ENCODE measurements at places on chromosomes 7 and 10. TPM values are rescaled to one million over a fixed set of nuclear protein-coding genes. Genes with fewer than 3 reads are reported as not detected.

MSMB gene
- not detected for polyA plus RNA-seq

DNA sequence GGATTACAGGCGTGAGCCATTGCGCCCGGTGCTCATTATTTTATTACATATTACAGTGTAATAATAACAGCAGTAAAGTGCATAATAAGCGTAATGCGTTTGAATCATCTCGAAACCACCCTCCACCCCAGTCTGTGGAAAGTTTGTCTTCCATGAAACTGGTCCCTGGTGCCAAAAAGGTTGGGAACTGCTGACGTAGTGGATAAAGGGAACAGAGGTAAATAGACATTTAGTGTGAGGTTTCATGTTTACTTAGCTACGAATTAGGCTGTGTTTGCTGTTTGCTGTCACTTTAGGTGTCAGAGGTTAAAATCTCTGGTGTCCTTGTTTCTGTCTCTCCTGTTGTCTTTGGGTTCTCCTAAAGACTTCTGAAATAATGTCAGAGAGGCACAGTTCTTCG, 60.3 kb upstream of the SLC39A12 start:
- no peak for DNase-seq

DNA sequence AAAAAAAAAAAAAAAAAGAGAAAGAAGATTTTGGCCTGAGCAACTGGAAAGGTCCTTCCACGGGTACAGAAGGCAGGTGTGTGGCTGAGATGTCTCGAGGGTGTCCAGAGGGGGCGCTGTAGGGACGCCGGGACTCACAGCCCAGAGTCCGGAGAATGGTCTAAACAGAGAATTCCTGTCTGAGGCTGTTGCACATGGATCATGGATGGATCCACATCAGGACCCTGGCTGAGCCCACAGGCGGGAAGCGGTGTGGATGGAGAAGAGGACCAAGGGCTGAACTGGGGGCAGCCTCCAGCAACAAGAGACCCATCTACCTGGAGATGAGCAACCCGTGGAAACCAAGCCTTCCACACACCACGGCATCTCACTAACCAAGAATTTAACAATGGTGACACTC, 55.0 kb downstream of the PKD1L1 start:
- no peak for DNase-seq

DNA sequence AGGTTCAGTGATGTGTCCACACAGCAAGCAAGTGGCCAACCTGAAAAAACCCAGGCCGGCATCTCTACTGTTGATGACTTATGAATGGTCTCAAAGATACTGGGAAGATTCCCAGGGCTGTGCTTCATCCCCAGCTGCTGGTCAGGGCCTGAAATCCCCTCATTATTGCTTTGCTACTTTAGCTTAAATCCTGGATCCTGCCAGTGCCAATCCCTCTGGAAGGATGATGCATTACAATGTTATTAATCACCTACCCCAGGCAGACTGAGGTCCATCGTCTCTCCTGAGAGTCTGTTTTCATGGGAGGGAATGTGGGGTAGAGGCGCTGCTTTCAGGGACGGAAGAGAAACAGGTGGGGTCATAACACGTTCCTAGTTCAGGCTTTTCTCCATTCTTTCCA, 371.6 kb downstream of the RPS24 start:
- DNase-seq: no peak

- no peak for DNase-seq
These were observed 44.1 kb upstream of the SLC39A12 start for GRCh38 chr10:17907641-17908040.

RARRES2 gene
- polyA plus RNA-seq: 7.0 TPM

DNA sequence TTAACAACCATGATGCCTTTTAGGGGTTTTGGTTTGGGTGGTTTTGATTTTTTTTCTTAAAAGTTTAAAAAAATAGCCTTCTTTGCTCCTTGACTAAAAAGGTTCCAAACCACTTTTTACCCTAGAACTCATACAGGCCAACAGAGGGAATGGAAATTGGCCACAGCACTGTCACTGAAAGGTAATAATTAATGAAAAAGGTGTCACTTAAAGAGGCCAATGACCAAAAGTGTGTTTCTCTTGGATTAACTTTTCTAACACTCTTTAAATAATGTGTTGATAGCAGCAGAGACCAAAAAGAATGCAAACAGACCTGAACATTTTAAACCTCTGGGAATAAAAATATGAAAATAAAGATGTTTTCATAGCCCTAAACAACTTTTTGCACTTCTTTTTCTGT, 221.1 kb upstream of the TCF7L2 start:
- no peak for DNase-seq

NPC1L1 gene
- polyA plus RNA-seq: 0.42 TPM

ERCC6 gene
- polyA plus RNA-seq: 9.5 TPM

ATOH7 gene
- not detected for polyA plus RNA-seq

DNA sequence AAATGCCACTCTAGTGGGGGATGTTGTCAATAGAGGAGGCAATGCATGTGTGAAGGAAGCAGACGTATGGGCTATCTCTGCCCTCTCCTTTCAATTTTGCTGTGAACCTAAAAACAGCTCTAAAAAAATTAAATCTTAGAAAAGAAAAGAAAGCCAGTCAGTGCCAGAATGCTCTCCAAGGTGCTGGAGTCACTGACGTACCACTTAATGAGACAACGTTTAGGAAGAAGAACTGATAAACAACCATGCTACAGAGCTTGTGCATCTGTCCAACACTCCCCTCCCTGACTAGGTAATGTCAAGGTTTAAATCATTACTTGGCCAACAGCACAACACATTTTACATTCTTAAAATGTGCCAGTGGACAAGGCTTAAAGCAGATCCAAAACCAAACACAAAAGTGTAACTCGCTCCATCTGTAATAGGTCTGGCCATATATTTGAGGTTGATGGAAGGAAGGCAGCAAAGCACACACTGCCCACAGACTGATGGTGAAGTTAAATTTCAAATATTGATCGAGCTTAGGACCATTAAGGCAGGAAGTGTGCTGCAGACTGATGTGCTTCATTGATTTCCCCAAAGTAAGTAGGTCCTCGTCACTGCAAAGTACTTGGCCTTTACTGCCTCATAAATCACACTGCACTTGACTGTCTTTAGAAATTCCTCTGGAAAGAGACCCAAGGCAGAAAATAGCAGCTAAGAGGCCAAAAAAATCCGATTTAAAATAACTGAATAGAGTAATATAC, 15.5 kb downstream of the ARMH3 start:
- DNase-seq: no peak

GRCh38 chr10:100625816-100626215, 90.1 kb downstream of the HIF1AN start:
- DNase-seq: no peak

SUFU gene
- polyA plus RNA-seq: 11.0 TPM

GHITM gene
- polyA plus RNA-seq: 227 TPM

DNA sequence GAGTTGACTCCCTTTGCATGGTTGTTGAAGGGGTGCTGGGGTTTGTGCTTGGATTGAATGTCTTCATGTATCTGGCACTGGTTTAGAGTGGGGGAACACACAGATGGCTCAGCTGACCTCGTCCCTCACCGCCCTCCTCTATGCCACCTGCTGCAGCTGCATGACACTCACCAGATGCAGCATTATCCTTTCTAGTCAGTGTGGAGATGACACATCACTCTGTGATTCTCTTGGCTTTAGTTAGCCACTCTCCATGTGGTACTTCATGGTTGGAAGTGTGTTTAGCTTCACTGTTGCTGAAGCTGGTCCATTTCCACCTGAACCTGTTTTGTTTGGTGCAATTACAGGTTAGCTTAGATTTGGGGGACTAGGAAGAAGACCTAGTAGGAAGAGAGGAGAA, 56.3 kb upstream of the BMPER start:
- DNase-seq: no peak

RHBDD2 gene
- polyA plus RNA-seq: 34.9 TPM

DNA sequence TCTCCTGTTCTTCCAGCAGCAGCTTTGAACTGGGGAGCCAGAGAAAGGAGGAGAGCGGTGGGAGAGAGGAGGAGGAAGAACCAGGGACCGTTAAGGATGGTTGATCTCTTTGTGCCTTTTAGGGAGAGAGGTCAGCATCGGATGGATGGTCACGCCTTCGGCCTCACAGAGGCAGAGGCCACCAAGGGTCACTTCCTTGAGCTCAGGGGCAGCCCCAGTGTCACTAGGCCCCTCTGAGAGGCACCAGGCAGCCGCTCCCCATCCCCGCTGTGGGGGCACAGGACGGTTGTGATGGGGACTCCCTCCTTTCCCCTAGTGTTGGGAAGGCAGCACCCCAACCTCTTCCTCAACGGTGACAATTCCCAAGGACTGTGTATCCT, 121.4 kb downstream of the DNAJB6 start:
- DNase-seq: no peak

DNA sequence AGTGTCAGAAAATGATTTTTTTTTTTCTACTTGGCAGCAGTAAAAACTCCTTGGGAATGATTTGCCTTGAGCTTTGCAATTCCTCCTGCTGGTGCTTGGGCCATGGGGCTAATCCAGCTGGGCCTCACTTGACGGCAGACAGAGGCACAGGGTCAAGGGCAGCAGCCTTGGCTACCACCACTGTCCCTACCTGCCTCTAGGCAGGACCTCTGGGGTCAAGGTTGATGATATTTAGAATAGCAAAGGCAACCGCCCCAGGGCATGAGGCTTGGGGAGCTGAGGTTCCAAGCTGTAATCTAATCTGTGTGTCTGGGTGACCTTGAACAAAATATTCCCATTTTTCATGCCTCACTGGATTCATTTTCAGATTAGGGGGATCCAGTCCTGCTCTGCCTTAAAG, 327.4 kb downstream of the PLXNA4 start:
- DNase-seq: no peak

DNA sequence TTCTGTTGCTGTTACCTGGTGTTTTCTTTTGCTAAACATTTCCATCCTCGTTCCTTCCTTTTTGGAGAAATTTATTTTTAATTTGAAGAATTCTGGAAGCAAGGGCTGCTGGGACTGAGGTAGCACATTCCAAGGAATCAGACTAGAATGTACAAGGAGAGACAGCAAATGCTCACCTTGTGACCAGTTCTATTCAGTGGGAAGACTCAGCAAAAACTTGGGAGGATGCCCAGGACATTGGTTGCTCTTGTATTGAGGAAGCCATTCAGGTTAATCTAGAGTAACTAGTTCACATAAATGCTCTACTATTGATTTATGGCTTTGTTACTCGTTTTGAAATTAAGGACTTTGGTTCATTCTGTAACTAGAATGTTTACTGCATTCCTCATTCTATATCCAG, 11.3 kb downstream of the PLCE1 start:
- no peak for DNase-seq

DNA sequence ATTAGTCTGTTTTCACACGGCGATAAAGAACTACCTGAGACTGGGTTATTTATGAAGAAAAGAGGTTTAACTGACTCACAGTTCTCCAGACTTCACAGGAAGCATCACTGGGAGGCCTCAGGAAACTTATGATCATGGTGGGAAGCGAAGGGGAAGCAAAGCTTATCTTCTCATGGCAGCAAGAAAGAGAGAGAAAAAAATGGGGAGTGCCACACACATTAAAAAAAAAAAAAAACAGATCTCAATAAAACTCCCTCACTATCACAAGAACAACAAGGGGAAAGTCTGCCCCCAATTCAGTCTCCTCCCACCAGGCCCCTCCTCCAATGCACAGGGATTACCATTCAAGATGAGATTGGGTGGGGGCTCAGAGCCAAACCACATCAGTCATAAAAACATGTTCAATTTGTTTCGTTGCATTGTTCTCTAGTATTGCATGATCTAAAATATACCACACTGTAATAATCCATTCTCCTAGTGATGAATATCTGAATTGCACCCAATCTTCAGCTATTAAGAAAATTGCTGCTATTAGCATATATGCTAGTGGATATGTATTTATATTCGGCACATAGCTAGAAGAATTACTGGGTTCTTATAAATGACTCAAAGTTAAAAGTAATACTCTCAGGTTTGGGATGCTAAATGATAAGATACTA, 328.9 kb upstream of the KCND2 start:
- DNase-seq: no peak

GRCh38 chr7:2070151-2070763, 162.5 kb downstream of the MAD1L1 start:
- no peak for DNase-seq

FGFR2 gene
- polyA plus RNA-seq: not detected

CALCR gene
- polyA plus RNA-seq: not detected

HACD1 gene
- 42.0 TPM for polyA plus RNA-seq

WDR11 gene
- polyA plus RNA-seq: 83.0 TPM

GRID2IP gene
- 0.02 TPM for polyA plus RNA-seq

- no peak for DNase-seq
These were observed 181.1 kb downstream of the PRKG1 start for GRCh38 chr10:51255381-51255780.

SFTPA1 gene
- not detected for polyA plus RNA-seq

- no peak for DNase-seq
These were observed 181.3 kb upstream of the FZD1 start for GRCh38 chr7:91082852-91083495.

DNA sequence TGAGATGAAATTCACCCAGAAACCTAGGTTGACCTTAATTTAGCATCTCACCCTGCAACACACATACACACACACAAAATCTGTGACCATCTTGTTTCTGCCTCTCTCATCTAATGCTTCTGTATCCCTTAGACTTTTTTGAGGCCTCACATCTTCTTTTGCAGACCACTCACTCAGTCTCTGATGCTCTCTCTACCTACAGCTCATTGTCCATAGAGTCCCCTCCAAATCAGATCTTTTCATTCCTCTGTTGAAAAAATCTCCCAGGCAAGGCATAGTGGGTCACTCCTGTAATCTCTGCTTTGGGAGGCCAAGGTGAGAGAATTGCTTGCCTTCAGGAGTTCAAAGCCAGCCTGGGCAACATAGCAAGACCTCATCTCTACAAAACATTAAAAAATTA, 17.6 kb upstream of the PAX2 start:
- DNase-seq: no peak

DNA sequence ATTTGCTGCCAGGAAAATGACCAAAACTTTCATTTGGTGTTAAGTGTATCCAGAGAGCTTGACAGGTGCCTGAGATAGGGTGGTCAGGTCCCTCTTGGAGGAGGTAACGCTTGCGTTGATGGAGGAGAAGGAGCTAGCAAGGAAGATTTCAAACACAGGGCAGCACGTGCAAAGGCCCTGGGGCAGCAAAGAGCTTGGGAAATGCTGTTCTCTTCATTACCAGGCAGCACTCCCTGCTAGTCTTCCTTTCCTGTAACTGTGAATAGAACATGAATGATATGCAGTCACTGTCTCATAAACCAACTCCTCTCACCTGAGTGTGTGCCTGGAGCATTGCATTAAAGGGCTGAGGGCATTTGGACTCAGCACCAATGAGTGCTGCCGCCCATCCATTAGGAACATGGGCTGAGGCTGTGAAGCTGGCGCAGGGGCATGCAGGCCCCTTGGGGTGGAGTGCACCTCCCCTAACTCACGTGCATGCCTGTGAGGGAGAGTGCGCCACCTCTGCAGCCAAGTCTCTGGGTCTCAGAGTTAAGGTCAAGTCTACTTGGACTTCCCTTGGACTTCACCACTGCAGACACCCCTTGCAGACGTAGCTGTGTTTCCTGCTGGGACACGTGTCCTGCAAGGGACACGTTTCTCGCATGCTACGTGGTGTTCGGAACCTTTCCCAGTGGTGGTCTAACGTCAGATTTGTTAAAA, 136.8 kb downstream of the PAXIP1 start:
- DNase-seq: no peak

Measured in AG04450 (cell line).